ENCODE measurements at places on chromosomes 5 and 9. TPM values are rescaled to one million over a fixed set of nuclear protein-coding genes. Genes with fewer than 3 reads are reported as not detected.

- DNase-seq: no peak
Measured at GRCh38 chr5:130836729-130837649, 328.1 kb downstream of the HINT1 start.

DNA sequence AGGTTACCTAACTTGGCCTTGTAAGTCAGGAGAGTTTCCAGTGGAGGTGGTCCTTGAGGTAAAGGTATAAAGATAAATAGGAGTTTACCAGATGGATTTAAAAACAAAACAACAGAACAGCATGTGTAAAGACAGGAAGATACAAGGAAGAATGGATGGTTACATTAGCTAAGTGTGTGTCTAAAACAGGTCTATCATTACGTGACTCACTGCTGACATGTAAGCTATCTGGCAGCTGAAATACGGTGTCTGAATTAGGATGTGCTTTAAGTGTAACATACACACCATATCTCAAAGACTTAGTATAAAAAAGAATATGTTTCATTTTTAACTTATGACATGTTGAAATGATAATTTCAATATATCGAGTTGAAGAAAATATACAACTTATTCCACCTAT is 405.1 kb upstream of the ADAMTSL1 start:
- DNase-seq: no peak

DNA sequence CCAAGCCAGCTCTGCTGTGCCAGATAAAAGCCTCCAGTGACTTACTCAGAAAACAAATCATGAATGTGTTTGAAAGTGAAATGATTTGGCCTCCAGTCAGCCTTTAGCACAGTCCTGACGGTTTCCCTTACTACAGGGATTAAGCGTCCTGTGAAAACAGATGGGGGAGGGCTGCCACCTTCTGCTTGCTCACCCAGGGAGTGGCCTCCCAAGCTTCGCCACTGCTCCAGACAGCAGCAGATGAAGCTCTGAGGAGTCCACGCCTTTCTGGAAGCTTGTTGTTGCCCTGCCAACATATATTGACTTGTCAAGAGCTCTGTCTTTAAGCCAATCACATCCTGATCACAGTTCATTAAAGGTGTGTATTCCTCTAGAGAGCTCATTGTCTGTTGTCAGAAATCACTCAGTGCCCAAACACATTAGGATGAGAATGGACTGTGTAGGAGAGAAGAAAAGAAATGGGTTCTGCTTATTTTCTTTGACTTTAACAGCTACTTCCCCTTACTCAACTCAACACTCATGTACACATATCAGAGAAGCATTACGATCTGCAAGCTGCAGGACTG is 4.9 kb upstream of the FYB1 start:
- peak; percentile 44 for DNase-seq

DNA sequence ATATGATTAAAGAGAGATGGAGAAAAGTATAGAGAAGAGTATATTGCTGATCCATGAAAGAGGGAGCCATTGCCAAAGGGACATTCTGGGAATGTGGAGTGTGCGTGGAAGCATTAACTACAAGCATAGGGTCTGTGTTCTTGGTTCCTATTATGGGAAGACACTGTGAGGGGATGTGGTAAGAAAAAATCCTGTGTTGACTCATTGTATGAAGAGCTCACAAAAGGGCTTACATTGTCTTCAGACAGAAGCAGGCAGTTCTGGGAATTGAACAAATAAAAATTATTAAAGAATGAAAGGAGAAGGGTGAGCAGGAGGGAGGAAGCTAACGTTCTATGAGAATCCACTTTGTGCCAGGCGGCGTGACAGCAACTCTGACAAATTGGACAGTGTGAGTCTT is 250.4 kb upstream of the CHD1 start:
- DNase-seq: no peak

GRCh38 chr5:112975721-112976431 is 722 bp upstream of the DCP2 start:
- no peak for DNase-seq

DNA sequence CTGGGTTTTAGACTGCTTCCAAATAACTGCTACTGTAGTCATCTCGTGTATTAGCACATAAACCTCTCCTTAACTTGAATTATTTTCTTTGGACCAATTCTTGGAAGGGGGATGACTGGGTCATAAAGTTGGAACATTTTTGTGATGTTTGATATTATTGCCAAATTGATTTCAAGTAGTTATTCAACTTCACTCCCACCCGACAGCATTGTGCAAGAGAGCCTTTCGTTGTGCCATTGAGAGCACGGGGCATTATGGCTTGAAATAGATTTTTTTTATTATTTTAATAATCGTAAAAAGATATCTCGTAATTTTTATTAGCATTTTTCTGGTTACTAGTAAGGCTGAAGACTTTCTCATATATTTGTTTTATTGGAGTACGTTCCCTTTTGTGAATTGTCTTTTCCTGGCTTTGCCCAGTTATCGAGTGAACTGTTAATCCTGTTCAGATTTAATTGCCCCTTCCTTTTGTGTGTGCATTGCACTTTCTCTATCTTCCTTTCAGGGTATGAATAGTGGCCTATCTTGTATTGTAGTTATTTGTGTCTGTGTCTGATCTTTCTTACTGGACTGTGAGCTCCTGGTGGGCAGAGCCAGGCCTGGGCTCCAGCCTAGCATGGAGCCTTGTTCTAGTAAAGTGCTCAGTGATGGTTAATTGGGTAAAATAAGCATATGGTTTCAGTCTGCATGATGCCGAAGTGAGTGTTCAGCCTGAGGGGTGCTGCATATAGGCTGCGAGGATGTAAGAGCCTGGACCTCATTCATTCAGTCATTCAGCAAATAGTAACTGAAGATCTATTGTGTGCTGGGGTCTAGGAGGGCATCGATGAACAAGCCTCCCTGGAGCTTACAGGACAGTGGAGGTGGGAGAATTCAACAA is 93.5 kb upstream of the SHB start:
- DNase-seq: no peak

- peak; percentile 47 for DNase-seq
Measured at GRCh38 chr5:18305288-18305924, 671.1 kb downstream of the TAF11L14 start.

GRCh38 chr9:94867281-94867841 is 140.9 kb downstream of the AOPEP start:
- DNase-seq: peak; percentile 89

DNA sequence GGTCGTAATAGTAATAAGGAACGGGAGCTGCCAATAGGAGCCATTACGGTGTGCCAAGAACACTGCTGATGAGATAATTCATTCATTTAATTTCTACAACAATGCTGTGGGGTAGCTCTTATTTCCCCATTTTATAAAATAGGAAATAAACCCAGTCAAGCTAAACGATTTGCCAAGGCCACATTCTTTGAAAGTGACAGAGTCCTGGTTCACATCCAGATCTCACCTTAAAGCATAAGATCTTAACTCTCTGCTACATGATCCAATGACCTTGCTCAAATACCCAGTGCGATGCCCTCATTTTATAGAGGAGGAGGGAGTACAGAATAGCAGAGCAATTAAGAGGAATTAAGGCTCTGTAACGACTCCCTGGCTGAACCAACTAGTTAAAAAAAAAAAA is 5.0 kb downstream of the PDE6A start:
- peak; percentile 25 for DNase-seq

GRCh38 chr5:178186427-178186826 is 744 bp downstream of the GMCL2 start:
- DNase-seq: no peak

- no peak for DNase-seq
Measured at GRCh38 chr5:98749046-98749445, 24.4 kb upstream of the RGMB start.

Gene PSAT1
- 308 TPM for total RNA-seq

Gene FAM153A
- total RNA-seq: not detected

Gene NFX1
- 27.5 TPM for total RNA-seq

Gene PCA3
- total RNA-seq: not detected

Gene OTP
- total RNA-seq: not detected

Gene PDGFRB
- 180 TPM for total RNA-seq
